Neural progenitor cell (in vitro differentiated cells): ENCODE measurements at places on chromosomes 12 and 14.

DNA sequence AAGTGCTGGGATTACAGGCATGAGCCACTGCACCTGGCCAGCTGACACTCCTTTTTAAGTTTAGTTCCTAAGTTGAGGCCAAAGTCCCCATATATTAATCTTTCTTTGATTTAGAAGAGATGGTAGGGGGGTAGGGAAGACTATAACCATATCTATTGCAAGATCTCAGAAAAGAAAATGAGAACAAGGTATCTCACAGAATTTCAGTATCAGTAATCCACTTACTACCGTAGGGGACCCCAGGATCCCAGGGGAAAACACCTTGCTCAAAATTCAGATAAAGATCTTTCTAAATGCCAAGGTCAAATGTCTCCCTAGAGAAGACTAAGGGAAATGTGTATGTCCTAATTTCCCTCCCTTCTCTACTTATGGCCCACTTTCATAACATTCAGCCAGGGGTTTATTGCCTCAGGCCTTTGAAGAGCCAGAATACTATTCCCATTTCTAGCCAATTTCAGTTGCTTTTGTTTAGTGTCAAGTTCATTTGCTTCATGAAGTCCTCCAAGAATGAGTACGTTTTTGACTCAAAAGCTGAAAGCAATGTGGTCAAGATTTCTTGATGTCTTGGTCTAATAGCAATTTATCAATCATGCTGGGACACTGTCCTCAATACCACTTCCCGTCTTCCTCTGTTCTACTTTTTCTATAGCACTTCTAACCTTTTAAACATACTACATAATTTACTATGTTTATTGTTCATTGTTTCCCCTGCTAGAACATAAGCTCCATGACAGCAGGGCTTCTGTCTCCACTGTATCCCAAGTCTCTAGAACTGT, 86.3 kb downstream of the DCAF5 start:
- no peak for DNase-seq
- no peaks in the 10 kb centered on the region for H3K36me3 ChIP-seq
- no peak overlapping the region for H3K4me3 ChIP-seq
- no peaks in the 10 kb centered on the region for H3K27me3 ChIP-seq
- no peaks in the 10 kb centered on the region for H3K4me1 ChIP-seq

DNA sequence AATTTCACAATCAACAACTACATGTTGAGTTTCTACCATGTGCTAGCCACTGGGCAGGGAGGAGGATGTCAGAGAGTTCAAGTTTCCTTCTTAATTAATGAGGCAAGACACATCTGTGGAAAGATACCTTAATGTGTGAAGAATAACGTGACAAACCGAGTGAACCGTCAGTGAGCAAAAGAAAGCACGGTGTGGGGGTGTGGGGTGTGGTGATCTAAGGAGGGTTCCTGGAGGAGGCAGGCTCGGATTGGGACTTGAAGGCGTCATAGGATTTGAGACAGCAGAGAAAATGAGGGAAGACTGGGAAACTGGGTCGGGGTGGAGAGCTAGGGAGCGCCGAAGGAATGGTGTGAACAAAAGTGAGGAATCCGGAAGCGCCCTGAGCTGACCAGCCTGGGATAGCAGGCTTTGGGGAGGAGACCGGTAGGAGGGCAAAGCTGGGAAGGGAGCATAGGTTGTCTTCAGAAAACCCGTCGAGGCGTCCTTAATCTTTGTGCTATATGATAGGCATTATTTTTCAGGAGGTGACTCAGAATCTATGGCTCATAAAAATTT, 22.3 kb downstream of the GALNT8 start:
- H3K4me1 ChIP-seq: no peaks in the 10 kb centered on the region
- no peaks in the 10 kb centered on the region for H3K36me3 ChIP-seq
- no peak for DNase-seq
- H3K27me3 ChIP-seq: no peaks in the 10 kb centered on the region
- H3K4me3 ChIP-seq: no peak overlapping the region
- no peak overlapping the region for H3K27ac ChIP-seq

- H3K4me1 ChIP-seq: peaks cover 8% of the 10 kb centered on the region
- H3K27me3 ChIP-seq: no peaks in the 10 kb centered on the region
Observed at GRCh38 chr12:84727961-84728360, 184.6 kb downstream of the SLC6A15 start.

DNA sequence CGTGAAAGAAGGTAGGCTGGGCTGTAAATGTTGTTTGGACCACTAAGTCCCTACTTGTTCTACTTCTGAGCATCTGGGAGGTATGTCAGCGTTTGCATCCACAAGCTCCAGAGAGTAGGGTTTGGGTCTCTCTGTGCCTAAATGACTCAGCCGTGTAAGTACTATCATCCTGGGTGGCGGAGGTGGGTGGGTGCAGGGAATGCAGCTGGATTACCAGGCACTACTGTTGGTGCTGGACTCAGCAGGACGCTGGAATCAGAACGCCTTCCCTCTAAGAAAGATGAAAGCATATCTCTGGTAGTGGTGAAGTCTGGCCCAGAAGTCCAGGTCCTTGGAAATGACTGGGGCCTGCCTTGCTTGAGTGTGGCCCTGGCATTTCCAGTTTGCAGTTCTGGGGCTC, 289.7 kb downstream of the PCNX1 start:
- no peaks in the 10 kb centered on the region for H3K27me3 ChIP-seq

- H3K4me1 ChIP-seq: peaks cover 7% of the 10 kb centered on the region
- H3K27me3 ChIP-seq: no peaks in the 10 kb centered on the region
- H3K27ac ChIP-seq: no peak overlapping the region
Observed at GRCh38 chr12:112977139-112977538, 1.2 kb upstream of the OAS2 start.

DNA sequence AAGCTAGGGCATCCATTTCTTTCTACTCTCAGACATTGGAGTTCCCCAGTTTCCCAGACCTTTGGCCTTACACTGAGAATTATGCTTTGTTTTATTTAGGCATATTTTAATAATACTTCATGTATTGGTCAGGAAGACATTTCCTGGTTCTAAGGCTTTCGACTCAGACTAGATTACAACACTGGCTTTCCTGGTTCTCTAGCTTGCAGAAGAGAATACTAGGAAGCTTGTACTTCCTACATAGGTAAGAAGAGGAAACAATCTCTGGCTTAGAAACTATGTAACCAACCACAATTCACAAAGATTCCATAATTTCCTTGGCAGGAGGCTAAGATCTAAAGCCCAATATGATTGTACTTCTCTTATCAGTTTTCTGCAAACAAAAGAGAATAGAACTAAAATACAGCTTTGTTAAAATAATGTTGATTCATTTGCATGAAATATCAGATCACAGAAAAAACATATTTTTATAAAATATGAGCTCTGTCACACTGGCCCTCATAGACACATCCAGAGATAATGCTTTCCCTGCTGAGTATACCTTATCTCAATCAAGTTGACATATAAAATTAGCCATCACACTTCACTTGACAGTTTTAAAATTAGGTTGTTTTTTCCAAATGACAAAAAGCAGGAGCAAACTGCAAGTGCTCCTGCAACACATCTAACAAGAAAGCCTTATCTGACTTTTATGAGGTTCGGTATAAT, 30.5 kb downstream of the CLEC2D start:
- H3K4me1 ChIP-seq: no peaks in the 10 kb centered on the region
- no peak overlapping the region for H3K27ac ChIP-seq
- no peak for DNase-seq
- no peaks in the 10 kb centered on the region for H3K36me3 ChIP-seq

DNA sequence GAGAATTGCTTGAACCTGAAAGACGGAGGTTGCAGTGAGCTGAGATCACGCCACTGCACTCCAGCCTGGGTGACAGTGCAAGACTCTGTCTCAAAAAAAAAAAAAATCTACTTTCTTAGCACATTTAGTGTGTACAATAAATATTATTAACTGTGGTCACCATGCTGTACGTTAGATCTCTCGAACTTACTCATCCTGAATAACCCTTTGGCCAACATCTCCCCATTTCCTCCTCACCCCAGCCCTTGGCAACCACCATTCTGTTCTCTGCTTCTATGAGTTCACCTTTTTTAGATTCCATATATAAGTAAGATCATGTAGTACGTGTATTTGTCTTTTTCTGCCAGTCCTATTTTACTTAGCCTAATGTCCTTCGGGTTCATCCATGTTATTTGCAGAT, 13.4 kb downstream of the FUT8 start:
- no peak overlapping the region for H3K27ac ChIP-seq
- DNase-seq: no peak
- no peaks in the 10 kb centered on the region for H3K27me3 ChIP-seq
- H3K4me1 ChIP-seq: peaks cover 4% of the 10 kb centered on the region
- H3K4me3 ChIP-seq: no peak overlapping the region
- no peaks in the 10 kb centered on the region for H3K36me3 ChIP-seq

DNA sequence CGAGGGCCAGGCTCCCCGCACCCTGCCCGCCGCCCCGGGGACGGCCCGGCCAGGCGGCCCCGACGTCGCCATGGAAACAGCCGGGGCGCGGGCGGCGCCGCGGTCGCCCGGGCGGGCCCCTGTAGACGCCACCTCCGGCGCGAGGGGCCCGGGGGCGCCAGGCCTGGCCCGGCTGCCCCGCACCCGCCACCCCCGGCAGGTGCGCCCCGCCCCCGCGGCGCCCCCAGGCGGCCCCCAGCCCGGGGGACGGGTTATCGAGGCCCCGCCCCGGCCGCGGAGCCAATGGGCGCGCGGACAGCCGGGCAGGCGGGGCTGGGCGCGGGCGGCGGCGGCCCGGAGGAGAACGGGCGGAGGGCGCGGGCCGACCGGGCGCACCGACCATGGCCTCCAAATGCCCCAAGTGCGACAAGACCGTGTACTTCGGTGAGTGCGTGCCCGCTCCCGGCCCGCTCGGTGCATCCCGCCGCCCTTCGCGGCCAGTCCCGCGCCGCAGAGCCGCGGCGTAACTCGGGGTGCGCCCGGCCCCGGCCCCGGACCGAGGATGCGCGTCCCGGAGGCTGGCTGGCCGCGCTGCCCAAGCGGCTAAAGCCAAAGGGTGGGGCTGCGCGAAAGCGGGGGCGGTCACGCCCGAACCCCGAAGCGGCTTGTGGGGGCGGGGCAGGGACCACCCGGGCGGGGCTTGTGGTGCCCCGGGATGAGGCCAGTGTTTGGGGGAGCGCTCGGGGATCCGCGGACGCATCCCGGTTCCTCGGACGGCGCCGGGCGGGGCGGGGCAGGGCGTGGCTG, at the start of gene CRIP2:
Gene CRIP2 (plus strand): TSS at position 339 of the 786 bp plus-strand sequence. CDS start 42 bp downstream, at position 381.
- H3K27ac ChIP-seq: no peak within 1 kb of the TSS
- DNase-seq: peak; percentile 81
- H3K36me3 ChIP-seq: no peaks in the 10 kb centered on the region
- H3K4me1 ChIP-seq: peaks cover 45% of the 10 kb centered on the region
- peak within 1 kb of the TSS; percentile 78 for H3K4me3 ChIP-seq

- H3K4me1 ChIP-seq: peaks cover 14% of the 10 kb centered on the region
- no peak overlapping the region for H3K4me3 ChIP-seq
- no peak for DNase-seq
- no peak overlapping the region for H3K27ac ChIP-seq
Observed at GRCh38 chr12:113852264-113852663, 113.9 kb downstream of the RBM19 start.

DNA sequence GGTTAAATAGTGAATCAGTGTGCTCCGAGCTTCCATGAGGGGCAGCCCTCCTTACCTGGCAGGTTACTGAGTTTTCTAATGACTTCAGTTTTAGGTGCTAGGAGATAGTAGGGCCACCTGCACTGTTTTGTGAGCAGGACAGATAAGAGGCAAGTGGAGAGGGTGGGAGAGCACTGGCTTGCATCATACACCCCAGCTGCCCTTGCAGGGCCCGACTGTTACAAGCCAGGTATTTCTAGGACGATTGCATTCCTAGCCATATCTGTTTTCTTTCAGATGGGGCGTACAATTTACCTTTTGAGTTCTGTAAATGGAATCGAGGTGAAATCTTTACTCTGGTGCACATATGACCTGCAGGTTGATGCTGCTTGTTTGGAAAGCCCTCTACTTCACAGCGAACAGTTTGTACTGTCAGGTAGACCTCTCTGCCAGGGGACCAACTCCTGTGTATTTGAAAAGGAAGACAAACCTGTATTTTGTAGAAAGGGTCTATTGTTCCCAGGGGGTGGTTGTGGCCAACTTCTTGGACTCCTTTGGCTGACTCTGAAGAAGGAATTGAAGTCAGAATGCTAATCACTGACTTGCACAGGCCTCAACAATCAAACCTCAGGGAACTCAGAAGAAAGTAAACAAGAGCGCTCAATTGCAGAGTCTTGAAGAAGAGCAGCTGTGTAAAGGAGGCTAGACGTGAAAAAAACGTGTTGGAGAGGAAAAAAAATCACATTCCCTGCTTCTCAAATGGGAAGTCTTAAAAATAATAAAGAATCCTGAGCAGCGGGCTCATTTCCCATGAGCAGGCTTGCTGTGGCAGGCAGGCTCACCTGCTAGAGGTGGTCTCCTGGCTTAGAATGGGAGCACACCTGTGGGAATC, 57.3 kb downstream of the ETV6 start:
- H3K27me3 ChIP-seq: no peaks in the 10 kb centered on the region
- no peak overlapping the region for H3K4me3 ChIP-seq
- DNase-seq: no peak

- H3K27ac ChIP-seq: no peak overlapping the region
- no peaks in the 10 kb centered on the region for H3K27me3 ChIP-seq
- no peaks in the 10 kb centered on the region for H3K36me3 ChIP-seq
- H3K4me3 ChIP-seq: no peak overlapping the region
Observed at GRCh38 chr14:98909251-98909944, 362.6 kb downstream of the BCL11B start.

- H3K4me1 ChIP-seq: peaks cover 45% of the 10 kb centered on the region
- no peak overlapping the region for H3K27ac ChIP-seq
- peak overlapping the region; percentile 24 for H3K4me3 ChIP-seq
- peaks cover 11% of the 10 kb centered on the region for H3K36me3 ChIP-seq
- no peak for DNase-seq
- no peaks in the 10 kb centered on the region for H3K27me3 ChIP-seq
Observed at GRCh38 chr12:97274386-97274785, 188.2 kb upstream of the RMST start.

DNA sequence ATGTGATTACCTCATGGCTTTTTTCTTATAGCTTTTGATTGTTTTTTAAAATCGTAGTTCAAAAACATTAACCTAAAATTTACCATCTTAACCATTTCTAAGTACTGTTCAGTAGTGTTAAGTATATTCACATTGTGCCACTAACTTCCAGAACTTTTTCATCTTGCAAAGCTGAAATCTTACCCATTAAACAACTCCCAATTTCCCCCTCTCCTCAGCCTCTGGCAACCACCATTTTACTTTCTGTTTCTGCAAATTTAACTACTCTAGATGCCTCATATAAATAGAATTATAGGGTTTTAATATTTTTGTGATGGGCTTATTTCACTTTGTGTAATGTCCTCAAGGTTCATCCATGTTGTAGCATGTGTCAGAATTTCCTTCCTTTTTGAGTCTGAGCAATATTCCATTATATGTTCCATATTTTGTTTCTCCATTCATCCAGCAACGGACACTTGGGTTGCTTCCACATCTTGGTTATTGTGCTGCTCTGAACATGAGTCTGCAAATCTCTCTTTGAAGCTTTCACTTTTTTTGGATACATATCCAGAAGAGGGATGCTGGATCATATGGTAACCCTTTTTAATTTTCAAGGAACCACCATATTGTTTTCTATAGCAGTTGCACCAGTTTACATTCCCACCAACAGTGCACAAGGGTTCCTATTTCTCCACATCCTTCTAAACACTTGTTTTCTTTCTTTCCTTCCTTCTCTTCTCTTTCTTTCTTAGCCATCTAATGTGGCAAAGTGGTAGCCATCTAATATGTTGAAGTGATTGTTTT, 5.0 kb downstream of the HIF1A start:
- no peaks in the 10 kb centered on the region for H3K27me3 ChIP-seq
- no peak for DNase-seq
- H3K4me3 ChIP-seq: peak overlapping the region; percentile 75
- H3K4me1 ChIP-seq: peaks cover 53% of the 10 kb centered on the region
- no peak overlapping the region for H3K27ac ChIP-seq
